Fibroblast of lung (primary cell): ENCODE measurements at places on chromosomes 5 and 9. TPM values are rescaled to one million over a fixed set of nuclear protein-coding genes. Genes with fewer than 3 reads are reported as not detected.

PCDHB1 gene
- total RNA-seq = not detected in 2 replicates

NR2F1-AS1 gene
- total RNA-seq = 33.6 and 44.6 TPM in 2 replicates

SPINK13 gene
- total RNA-seq = not detected in 2 replicates

BSPRY gene
- total RNA-seq = not detected in 2 replicates

LMX1B gene
- not detected in 2 replicates for total RNA-seq

FBXL7 gene
- 3.3 and 6.4 TPM in 2 replicates for total RNA-seq

RBM22 gene
- 14.1 and 15.4 TPM in 2 replicates for total RNA-seq

DAB2IP gene
- total RNA-seq = 5.6 and 16.5 TPM in 2 replicates
